Fibroblast of villous mesenchyme (primary cell): ENCODE measurements at places on chromosomes 2 and 18. TPM values are rescaled to one million over a fixed set of nuclear protein-coding genes. Genes with fewer than 3 reads are reported as not detected.

DNA sequence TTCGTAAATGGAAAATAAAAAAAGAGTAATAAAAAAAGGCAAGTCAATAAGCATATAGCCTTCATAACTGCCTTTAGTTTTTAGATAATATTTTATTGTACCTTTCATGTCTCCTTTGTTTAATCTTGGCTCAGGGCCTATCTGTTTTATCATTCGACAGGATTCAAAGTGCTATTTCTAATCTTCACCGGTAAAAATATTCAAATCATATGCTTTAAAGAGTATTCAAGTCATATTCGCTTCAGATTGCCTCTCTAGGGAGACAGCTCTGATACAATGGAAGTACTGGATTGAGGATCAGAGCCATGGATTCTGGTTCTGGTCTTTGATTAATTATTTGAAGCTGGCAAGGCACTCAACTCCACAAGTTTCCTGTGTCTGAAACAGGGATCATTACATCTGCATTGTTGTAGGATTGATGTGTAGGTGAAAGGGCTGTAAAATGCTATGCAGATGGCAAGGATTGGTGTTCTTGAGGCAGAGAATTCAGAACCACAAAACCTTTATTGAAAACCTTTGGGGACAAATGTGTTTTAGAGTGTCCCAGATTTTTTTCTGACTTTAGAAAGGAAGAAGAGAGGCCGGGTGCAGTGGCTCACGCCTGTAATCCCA lies 84.3 kb upstream of the RAPH1 start:
- no peak for DNase-seq

DNA sequence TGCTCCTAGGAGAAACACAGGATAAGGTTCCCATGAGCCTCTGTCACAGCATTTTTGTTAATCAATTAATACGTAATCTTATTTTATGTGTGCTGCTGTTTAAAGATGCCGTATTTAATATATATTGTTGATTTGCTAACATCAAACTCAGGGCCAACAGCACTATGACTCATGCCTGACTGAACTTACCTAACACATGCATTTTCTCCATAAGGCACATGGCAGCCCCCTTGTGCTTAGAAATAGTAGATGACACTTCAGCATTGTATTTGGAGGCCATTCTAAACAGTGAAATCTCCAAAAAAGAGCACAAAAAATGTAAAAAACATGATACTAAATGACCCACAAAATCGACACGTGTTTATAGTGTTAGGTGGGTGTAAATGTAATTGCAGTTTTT lies 314.8 kb downstream of the MYCN start:
- no peak for DNase-seq

- no peak for DNase-seq
Measured at GRCh38 chr2:134758633-134759032, 39.8 kb upstream of the TMEM163 start.

ALPI gene
- not detected in 2 replicates for total RNA-seq

DNA sequence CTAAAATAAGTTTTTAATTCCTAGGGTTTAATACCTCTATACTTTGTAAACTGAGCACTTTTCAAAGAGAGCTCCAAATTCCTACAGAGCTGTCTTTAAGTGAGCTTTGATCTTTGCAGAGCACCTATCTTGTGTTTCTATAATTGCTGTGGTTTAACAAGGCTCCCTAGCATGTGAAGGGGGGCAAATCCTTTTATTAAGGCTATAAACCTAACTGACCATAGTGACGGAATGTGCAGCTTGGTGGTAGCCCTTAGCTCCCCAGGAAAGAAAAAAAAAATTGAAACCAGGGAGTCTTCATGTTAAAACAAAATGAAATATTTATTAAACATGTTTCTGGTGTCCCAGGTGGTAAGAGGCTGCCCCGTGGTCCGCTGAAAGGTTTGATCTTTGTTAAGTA lies 78.6 kb upstream of the ETAA1 start:
- no peak for DNase-seq
